Muscle of arm (tissue), 14 donors: ENCODE measurements at places on chromosomes 2 and 18. TPM values are rescaled to one million over a fixed set of nuclear protein-coding genes. Genes with fewer than 3 reads are reported as not detected.

Gene LRRTM4
- 0.98 TPM for polyA plus RNA-seq

GRCh38 chr18:13397504-13398163, 179.1 kb downstream of the LDLRAD4 start:
- no peak for DNase-seq

GRCh38 chr2:1603521-1603920, 140.8 kb downstream of the PXDN start:
- DNase-seq = no peak

DNA sequence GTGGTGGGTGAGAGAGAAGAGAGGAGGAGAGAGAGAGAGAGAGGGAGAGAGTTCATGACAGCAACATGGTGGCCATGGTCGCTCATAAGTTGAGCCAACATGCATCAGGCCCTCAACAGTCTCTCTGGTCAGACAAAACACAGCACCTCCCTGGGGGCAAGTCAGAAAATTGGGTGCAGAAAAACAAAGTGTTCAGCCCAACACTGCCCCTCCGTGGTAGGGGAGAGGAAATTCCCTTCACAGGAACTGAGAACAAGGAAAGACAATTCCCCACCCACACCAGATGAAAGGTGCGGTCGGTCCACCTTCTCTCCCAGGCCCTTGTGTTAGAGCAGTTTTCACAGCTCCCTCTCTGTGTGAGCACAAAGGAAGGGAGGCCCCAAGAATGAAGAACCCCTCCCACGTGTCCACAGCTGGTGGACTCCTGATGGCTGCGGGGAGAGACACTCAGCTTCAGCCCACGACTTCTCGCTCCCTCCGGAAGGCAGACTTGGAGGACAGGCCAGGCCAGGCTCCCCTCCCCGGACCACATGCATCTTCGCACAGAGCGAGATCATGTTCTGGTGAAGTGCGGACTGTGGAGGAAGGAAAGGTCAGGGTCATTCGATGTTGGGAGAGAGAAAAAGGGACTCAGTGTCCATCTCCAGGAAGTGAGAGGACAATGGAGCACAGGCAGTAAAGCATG, 181.7 kb downstream of the ANAPC1 start:
- no peak for DNase-seq

DNA sequence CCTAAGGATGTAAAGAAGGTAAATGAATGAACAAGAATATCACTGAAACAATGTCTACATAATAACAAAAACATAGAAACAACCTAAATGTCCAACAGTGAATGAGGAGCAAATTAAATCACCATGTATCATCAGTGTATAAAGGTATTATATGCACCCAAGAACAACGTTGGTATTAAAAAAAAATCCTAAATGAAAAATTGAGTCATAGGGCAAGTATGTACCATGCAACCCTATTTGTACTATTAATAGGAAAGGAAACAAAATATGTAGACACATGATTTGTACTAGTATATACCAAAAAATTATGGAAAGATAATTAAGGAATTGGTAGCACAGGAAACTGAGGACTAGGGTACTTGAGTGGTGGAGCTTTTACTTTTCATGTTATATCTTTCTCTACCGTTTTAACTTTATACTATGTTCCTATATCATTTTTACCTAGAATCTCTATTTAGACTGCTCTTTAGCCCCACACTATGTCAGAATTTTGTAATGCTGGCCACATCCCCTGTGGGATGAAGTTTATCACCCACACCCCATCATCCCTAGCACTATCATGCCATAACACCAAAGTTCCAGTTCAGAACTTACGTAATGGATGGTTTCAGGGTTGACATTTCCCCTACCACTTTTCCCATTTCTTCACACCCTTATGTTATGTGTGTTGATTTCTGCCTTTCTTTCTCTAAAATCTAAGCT, 25.6 kb downstream of the IKZF2 start:
- no peak for DNase-seq

DNA sequence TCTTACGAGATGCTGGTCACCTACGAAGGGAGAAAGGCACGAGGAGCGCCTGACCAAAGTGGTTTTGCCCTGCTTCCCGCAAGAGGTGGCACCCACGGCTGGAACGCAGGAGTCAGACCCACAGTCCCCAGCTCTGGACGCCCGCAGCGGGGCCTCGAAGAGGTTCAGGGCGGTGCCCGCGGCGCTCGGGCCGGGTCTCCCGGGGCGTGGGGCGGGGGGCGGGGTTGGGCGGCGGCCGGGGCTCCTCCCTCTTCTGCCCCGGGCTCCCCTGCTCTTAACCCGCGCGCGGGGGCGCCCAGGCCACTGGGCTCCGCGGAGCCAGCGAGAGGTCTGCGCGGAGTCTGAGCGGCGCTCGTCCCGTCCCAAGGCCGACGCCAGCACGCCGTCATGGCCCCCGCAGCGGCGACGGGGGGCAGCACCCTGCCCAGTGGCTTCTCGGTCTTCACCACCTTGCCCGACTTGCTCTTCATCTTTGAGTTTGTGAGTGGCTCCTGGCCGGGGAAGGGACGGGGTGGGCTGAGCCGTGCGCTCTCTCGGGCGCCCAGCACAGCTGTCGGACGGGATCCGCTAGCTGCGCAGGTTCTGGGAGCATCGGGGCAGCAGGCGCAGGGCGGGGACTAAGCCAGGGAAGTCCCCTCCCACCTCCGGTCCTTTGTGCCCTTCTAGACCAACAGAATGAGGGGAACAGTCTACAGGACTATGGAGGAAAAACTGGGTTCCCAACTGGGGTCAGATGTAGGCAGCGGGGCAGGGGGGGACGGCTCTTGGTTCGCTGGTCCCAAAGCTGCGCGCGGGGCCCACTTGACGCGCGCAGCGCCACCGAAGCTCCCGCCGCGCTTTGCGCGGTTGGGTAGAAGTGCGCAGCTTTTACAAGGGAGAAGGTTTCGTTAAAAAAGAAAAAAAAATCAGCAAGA, at the start of gene MAL:
TSS of gene MAL (plus strand) at position 303 of the 914 bp plus-strand sequence. CDS start at position 388, 85 bp downstream.
- DNase-seq = no peak

Gene LYPD1
- 5.4 TPM for polyA plus RNA-seq

DNA sequence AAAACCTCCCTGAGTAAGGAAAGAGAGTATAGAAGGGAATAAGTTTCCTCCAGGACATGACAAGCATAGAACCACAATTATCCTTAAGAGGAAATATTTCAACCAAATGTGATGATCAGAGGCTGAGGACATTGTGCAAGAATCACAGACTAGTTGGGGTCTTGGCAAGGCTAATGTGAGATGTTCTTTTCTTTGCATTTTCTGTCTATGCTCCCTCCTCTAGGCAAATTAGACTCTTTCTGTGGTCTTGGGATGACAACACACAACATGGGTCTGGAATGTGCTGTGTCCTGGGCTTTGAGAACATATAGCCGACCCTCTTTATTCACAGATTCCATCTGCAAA, 32.0 kb upstream of the IL1RL1 start:
- no peak for DNase-seq

Gene GRHL1
- polyA plus RNA-seq = 0.70 TPM

DNA sequence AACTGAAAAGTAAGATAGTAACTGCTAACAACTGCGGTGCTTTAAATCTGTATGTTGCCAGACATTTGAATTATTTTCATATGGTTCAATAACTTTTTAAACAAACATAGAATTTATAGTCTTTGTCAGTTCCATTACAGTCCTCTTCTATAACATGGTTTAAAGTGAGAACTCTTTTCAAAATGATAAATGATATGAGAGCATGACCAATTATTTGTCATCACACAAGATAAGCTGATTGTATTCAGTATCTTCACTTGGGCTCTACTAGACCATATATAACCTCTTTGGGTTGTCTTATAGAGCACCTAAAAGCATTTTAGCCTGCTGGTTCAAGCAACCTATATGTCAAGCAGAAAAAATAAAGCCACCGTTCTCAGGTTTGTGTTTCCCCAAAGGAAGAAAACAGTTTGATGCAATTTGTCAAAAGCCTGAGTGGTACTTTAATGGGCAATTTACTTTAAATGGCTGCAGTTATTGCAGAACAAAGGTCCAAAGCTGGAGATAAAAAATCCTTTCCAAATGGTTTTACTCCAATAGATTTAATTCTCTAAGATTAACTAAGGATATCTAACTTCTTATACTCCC, 298.4 kb downstream of the FSIP2 start:
- no peak for DNase-seq

DNA sequence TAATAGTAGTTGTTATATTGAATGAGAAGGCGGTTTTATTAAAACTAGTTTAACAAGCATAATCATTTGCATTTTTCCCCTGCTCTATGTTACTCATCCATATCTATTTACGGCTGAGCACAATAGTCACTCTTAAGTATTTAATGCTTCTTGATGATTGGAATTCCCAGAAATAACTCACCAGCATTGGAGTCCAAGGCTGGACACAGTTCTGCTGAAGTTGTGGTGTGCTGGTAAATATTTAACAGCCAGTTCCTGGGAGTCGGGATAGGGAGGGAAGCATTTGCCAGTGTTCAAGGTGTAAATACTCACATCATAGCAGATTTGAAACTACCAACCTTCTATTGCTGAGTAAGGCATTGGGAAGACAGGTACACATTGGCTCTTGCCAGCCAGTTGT, 315.1 kb downstream of the MTX2 start:
- DNase-seq = no peak

GRCh38 chr2:182015334-182016109, 29.9 kb downstream of the PPP1R1C start:
- DNase-seq = no peak

- DNase-seq = no peak
Measured at GRCh38 chr18:31798399-31798798, 37.7 kb upstream of the SLC25A52 start.
